NT2/D1 (cell line): ENCODE measurements at places on chromosomes 1 and 21.
A peak's percentile ranks its signal among the peaks of the same experiment; 100 is the strongest.

DNA sequence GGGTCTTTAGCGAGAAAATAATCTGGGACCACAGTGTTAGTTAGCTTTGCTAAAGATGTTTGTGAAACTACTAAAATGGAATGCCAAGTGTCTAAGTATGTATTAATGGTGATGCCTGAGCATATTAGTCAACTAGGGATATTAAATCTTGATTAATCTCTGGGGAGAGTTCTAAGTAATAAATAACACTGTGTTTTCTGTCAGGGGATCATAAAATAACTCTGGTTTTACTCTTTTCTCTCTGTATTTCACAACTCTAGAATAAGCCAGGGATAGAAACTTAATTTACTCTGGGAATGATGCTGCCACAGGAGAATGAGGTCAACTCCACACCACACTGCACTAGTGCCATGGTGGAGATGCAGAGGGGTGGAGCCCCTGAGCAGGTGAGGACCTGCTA lies 399.2 kb downstream of the PTBP2 start:
- DNase-seq: no peak

GRCh38 chr1:43524804-43525203 lies 5.9 kb upstream of the PTPRF start:
- no peak for DNase-seq

- peak; percentile 75 for DNase-seq
Measured at GRCh38 chr1:99808391-99809115, 41.6 kb upstream of the AGL start.

GRCh38 chr1:211543025-211543424 lies 35.9 kb downstream of the SLC30A1 start:
- DNase-seq: no peak

- DNase-seq: no peak
Measured at GRCh38 chr21:44846485-44847260, 26.8 kb downstream of the PTTG1IP start.

DNA sequence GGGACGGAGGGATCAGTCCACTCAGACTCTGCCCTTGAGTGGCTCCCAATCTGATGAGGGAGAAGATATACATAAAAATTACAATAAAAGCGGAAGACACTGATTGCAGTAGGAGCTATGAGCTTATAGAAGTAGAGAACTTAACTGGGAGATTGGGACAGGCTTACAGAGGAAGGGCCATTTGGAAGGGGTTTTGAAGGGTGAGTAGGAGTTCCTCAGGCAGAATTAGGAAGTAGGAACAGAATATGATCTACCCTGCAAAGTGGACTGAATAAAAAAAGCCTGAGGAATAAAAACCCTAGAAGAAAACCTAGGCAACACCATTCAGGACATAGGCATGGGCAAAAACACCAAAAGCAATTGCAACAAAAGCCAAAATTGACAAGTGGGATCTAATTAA lies 9.2 kb upstream of the WASF2 start:
- DNase-seq: no peak

- no peak for DNase-seq
Measured at GRCh38 chr1:66769512-66770229, 17.4 kb downstream of the DYNLT5 start.

GRCh38 chr1:98325646-98326440 lies 335.7 kb upstream of the SNX7 start:
- DNase-seq: no peak

- DNase-seq: peak; percentile 36
Measured at GRCh38 chr1:222370081-222370912, 177.6 kb downstream of the HHIPL2 start.

- DNase-seq: no peak
Measured at GRCh38 chr1:85214654-85215053, 13.8 kb upstream of the SYDE2 start.

DNA sequence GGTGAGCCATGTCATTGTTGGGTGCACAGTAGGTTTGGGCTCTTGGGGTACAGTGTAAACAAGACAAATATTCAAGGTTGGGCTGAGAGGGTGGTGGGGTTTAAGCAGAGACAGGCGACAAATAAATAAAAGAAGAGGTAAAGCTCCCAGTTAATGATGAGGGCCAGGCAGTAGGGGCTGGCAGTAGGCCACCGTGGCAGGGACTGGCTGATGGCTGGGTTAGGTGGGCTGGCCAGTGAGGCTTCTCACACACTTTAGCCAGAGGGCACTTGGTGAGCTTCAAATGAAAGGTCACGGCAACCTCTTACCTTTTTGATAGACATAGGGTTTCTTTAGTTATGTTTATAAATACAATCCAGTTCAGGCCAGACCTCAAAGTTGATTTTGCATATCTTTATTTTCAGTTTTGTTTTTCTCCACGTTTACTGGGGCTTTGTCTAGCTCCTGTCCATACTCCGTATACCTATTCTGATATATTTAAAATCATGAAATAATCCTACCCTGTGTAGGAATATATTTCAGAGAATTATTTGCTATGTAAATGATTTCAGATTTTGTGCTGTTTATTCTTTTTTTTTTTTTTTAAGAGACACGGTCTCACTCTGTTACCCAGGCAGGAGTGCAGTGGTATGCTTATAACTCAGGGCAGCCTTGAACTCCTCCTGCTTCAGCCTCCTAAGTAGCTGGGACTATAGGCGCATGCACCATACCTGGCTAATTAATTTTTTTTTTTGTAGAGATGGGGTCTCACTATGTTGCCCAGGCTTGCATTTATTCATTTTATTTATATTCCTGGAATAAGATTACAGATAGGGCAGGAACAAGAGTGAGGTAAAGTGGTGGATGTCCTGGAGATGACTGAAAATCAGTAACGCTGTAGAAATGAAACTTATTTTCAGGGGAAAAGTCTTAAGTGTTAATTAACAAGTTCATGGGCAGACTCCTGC lies 122.7 kb downstream of the RYR2 start:
- no peak for DNase-seq
